ENCODE measurements at places on chromosomes 7 and 10.

DNA sequence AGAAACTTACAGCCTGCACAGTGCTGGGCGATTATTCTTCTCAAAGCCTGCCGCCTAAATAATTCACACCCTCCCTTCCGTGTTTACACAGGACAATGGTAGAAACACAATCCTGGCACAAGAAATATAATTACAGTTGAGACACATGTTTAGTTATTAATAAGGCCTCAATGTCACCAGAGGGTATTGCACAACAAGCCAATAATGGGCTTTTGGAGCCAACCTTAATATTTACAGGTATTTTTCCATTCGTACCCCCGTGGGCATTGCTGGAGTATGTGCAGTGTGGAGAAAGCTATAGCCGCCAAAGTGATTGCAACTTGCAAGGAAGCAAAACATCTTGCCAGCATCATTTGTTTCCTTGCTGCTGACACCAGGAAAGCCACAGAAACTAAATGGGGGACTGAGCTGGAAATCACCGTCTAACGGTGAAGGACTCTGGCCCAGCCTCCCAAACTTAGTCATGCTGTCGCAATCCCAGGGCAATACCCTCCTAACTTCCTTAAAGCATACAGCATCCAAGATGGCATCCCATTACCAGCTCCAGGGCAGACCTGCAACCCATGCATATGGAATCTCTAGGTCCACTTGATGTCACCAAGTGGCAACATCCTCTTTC lies 8.6 kb downstream of the CALN1 start:
- DNase-seq: no peak

DNA sequence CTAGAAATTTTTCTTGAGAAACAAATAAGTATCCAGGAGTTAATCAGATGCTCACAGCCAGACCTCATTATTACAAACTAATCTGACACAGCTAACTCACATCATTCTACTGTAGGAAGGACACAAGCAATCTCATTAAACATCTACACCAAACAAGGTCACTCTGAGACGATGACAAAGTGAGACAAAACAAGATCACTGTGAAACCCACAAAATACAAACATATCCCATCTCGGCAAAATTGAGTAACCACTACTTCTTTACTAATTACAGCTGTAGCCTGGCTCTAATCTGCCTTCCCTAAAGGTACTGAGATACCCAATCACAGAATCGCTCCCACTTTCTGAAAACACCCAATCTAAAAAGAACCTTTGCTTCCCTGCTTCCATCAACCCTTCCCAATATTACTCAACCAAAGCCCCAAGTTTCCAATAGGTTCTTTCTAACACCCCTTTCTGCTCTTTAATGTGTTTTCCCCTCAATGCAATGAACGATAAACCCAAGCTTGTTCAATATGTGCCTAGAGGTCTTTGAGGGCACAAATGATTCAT lies 26.9 kb downstream of the CCDC6 start:
- DNase-seq: no peak

DNA sequence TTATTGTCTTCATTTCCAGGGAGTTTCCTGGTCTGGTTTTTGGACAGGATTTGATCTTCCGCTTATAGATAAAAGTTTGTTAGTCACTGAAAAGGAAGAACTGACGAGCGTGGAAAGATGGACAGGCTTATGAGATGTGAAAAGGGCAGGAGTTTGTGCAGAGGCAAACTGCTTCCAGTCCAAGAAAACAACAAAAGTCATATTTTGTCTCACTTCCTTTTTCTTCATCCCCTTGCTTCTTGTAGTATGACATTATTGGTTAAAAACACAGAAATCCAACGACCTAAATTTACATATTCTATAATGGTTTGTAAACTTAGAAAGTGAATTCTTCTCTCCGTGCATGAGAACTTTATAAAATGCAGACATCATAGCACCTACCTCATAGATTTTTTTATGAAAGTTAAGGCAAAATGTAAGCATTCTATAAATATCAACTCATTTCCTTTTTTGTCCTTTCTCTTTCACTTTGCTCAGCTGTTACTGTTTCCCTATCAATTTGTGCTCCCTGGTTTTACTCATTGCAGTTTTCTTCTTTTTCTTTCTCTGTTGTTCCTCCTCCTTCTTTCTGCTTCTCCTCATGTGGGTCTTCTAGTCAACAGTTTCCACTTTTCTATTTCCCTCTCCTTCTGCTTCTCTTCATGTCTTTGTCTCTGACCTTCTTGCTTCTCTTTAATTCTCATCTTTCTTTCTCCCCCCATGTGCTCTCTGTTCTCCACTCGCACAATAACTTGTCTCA lies 370.2 kb downstream of the ARL4A start:
- DNase-seq: no peak

DNA sequence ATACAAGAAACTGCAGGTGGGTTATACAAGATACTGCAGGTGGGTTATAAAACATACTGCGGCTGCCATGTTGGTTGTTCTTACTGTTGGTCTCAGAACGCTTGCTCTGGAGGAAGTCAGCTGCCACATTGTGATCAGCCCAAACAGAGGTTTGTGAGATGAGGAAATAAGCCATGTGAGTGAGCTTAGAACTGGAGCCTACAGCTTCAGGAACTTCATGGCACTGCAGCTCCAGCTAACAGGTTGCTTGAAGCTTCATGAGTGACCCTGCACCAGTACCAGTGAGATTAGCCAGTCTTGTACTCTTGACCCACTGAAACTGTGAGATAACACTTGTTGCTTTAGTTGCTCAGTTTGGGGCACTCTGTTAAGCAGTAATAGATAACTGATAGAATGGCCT lies 74.5 kb upstream of the PRKCQ start:
- DNase-seq: no peak

- DNase-seq: peak; percentile 24
Observed at GRCh38 chr10:43287056-43288007, 20.5 kb upstream of the RASGEF1A start.

- DNase-seq: no peak
Observed at GRCh38 chr10:65931291-65932070, 994.4 kb upstream of the LRRTM3 start.

- peak; percentile 80 for DNase-seq
Observed at GRCh38 chr7:101169838-101170551, 4.6 kb upstream of the VGF start.

DNA sequence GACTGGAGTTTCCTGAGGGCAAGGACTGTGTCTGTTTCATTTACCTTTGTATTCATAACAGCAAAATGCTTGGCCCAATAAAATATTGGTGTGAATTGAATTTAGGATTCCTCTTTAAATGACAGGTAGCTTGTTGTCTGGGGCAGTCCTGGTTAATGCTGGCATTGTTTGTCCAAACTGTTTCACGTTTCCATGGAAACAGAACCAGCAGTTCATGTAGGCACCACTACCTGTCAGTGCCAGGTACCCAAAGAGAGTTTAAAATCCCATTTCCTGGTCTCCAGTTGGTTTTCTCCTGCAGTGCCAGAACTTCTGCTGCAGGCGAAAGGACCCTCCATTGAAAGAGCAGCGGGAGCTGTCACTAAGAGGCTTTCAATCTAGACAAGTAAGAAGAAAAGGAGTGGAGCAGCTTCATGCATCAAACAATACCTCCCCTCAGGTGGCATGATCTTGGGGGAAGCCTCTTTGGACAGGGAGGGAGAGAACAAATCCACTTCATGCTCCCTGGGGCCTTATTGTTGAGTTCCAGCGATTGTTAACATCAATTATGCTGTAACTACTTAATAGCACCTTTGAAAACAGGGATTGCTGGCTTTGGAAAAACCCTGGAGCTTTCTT lies 109.6 kb downstream of the KIF20B start:
- DNase-seq: no peak
